ENCODE measurements at places on chromosomes 6 and 20.

GRCh38 chr6:138795809-138796603, at the start of gene ECT2L:
TSS of gene ECT2L (plus strand) at chr6:138796087. CDS start at chr6:138813275, 17,188 bp downstream.
- DNase-seq = no peak

- no peak for DNase-seq
These were observed 626.5 kb upstream of the MAP3K7 start for GRCh38 chr6:91213229-91213901.

- no peak for DNase-seq
These were observed 70.5 kb downstream of the CNKSR3 start for GRCh38 chr6:154440022-154440421.

- DNase-seq = no peak
These were observed 16.7 kb downstream of the SLC13A3 start for GRCh38 chr20:46634528-46634927.

DNA sequence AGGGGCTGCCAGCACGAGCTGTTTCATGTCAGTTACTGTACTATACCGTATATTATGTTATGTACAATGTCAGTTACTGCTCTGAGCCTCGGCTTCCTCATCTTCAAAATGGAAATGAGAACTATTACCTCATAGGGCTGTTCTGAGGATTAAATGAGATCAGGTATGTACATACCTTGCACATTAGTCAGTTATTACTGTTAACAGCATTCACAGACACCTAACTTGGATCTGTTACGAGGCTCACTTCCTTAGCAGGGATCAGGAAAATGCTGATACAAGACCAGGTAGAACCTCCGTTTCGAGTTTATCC, 69.7 kb upstream of the TBC1D7 start:
- no peak for DNase-seq

DNA sequence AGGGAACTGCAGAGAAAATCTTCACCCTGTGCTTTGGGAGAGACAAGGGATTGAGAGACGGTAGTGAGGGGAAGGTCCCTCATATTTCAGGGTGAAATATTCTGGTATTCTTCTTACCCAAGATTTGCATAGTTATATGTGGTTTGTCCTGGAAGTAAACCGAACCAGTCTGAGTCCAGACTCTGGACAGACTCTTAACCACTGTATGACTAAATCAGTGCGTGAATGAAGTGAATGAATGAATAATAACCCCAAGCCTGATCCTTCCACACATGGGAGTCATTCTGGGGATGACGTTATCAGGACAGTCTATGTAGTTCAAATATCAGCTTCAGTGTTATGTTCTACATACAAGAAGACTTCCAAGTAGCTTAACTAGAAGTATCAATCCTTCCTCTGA, 690.7 kb downstream of the KIF16B start:
- DNase-seq = no peak

- no peak for DNase-seq
These were observed 7.1 kb downstream of the CSNK2A1 start for GRCh38 chr20:536426-537010.

GRCh38 chr20:3970016-3970415, 45.3 kb downstream of the RNF24 start:
- DNase-seq = no peak

DNA sequence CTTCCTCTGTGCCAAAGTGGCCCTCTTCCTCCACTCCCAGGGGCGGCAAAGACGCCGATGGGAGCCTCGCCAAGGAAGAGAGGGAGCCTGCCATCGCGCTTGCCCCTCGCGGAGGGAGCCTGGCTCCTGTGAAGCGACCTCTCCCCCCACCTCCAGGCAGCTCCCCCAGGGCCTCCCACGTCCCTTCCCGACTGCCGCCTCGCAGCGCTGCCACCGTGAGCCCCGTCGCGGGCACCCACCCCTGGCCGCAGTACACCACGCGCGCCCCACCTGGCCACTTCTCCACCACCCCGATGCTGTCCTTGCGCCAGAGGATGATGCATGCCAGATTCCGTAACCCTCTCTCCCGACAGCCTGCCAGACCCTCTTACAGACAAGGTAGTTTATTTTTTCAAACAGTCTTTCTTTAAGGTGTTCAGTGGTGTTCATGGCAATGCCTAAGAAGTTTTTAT, 64.9 kb downstream of the FNDC1 start:
- DNase-seq = no peak
